GM23248 (cell line): ENCODE measurements at places on chromosomes 2 and 18. TPM values are rescaled to one million over a fixed set of nuclear protein-coding genes. Genes with fewer than 3 reads are reported as not detected.

TGFA gene
- total RNA-seq, result 14.8 and 17.3 TPM in 2 replicates

CABYR gene
- total RNA-seq, result 2.9 and 4.9 TPM in 2 replicates

XIRP2 gene
- total RNA-seq, result not detected in 2 replicates

NRP2 gene
- total RNA-seq, result 9.0 and 36.7 TPM in 2 replicates

AQP12B gene
- not detected in 2 replicates for total RNA-seq

MARCO gene
- total RNA-seq, result not detected in 2 replicates

DNA sequence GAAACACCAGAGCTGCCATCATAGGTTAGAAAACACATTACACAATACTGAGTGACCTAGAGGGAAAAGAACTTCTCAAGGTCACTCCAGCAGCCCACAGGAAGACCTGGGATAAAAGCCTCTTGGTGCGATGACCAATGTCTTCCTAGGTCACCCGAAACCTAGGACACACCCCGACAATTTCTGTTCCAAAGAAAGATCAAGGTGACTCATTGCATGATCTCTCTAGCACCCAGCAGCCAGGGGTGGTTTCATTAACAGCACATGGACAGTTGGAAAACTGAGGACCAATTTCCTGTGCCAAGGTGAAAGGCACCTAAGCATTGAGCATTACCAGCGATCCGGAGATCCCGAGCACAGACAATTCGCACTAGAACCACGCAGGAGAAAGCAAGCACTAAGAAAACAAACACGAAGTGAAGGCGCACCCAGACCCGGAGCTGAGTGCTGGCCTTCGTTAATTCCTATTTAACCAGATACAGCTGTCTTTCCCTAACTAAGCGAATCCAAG is 1.5 kb downstream of the CACNB4 start:
- peak overlapping the region; percentile 70 for H3K4me3 ChIP-seq
- H3K27me3 ChIP-seq, result peaks cover 80% of the 10 kb centered on the region
- DNase-seq, result peak; percentile 57

DNA sequence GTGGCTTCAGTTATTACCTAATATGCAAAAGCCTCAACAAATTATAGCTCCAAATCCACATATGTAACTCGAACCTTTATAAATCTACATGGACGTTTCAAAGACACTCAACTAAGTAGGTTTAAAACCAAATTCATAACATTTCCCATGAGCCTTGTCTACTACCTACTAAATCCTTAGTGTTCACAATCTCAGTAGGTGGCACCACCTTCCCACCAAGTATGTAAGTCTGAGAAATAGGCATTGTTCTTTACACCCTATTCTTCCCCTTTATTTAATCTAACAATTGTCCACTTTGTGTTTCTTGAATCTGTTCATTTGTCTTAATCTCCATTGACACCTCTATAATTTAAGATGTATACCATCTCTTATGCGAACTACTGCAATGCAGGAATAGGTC is 4.6 kb downstream of the PIGN start:
- no peaks in the 10 kb centered on the region for H3K4me1 ChIP-seq
- H3K4me3 ChIP-seq, result no peak overlapping the region
- DNase-seq, result no peak

DNA sequence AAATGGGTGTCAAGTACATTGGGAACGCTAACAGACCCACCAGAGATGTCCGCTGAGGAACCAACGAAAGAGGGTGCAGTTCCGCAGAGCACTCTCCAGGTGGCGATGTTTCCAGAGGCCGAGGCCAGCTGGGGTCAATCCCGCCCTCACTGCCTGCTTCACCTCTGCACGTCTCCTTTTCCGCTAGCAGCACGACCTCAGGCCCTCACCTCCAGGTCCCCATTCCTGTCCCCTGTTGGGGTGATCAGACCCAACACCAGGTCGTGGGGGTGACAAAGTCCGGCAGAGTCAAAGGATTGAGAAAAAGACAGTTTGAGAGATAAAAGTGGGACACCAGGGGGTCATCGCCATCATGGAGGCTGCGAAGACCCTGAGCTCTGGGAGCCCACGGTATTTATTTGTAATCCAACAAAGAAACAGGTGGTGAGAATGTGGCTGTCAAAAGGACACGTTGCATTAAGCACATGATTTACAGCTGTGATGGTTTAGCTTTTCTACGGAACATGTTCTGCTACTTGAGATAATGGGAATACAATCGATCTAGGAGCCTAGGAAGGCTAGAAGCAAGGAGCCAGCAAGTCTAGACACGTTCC is 27.3 kb downstream of the ZAP70 start:
- H3K4me3 ChIP-seq, result no peak overlapping the region
- peaks cover 5% of the 10 kb centered on the region; the same call in 1 of the 2 replicates for H3K4me1 ChIP-seq
- H3K36me3 ChIP-seq, result no peaks in the 10 kb centered on the region

GRCh38 chr2:62784341-62784740 is 78.8 kb downstream of the EHBP1 start:
- H3K4me3 ChIP-seq, result no peak overlapping the region
- no peaks in the 10 kb centered on the region for H3K27me3 ChIP-seq
- H3K36me3 ChIP-seq, result no peaks in the 10 kb centered on the region
- H3K27ac ChIP-seq, result no peak overlapping the region

GRCh38 chr2:210421916-210422315 is 54.6 kb downstream of the LANCL1 start:
- DNase-seq, result peak; percentile 23
- no peaks in the 10 kb centered on the region for H3K4me1 ChIP-seq
- H3K27ac ChIP-seq, result no peak overlapping the region
- no peaks in the 10 kb centered on the region for H3K36me3 ChIP-seq
- no peaks in the 10 kb centered on the region for H3K27me3 ChIP-seq
- no peak overlapping the region for H3K4me3 ChIP-seq
